ENCODE measurements at places on chromosomes 5 and 9.

DNA sequence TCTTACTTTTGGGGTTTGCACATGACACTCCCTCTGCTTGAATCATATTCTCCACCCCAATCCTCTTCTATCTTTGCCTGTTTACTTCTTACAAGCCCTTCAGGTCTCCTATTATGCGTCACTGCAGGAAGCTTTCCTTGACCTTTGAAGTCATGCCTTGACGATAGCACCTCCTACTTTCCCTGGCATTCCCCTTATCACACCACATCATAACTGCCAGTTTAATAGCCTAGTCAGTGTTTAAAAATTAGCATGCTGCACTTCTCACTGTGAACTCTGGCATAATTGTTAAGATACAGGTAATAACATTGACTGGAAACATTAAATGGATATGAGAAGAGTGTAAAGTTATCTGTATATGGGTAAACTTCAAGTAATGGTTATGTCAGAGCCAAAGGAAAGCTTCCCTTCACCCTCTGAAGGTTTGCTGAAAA lies 37.1 kb upstream of the CEP120 start:
- DNase-seq = no peak

GRCh38 chr5:109668237-109668636 lies 21.5 kb upstream of the MAN2A1 start:
- DNase-seq = no peak

- DNase-seq = no peak
These were observed 25.9 kb downstream of the NDFIP1 start for GRCh38 chr5:142134331-142135010.

GRCh38 chr9:72751541-72751940 lies 201.3 kb downstream of the ALDH1A1 start:
- no peak for DNase-seq

- DNase-seq = no peak
These were observed 3.1 kb upstream of the GLIS3 start for GRCh38 chr9:4303006-4303405.

DNA sequence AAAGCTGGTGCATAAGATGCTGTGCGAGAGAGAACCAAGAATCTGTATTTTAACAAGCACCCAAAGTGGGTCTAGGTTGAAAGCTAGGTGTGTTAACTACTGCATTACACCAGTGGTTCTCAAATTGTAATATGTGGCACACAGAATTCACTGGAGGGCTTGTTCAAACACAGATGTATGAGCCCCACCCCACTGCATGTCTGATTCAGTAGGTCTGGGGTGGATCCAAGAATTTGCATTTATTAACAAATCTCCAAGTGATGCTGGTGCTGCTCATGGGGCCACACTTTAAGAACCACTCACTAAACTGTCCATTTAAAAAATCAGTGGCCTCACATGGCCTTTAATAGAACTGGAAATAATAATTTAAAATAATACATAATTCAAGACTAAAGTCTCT lies 40.4 kb downstream of the LPAR1 start:
- no peak for DNase-seq

- DNase-seq = no peak
These were observed 10.9 kb downstream of the FYB1 start for GRCh38 chr5:39208471-39208870.

DNA sequence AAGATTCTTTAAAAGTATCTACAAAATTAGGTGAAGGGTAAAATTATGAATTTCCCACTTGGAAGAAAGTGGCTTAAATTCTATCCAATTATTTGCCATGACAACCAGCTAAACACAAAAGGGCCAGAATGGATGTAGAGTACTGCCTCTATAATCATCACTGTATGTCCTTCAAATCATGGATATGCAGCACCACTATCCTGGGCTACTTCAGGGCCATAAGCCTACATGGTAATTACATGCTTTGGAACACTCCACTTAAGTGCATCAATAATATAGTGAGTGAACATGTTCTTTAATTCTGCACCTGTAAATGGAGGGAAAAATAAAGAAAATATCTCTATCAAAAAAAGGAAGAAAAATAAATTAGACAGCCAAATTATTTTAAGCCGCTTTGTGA lies 575.2 kb downstream of the ISL1 start:
- peak; percentile 39 for DNase-seq

GRCh38 chr5:607541-608428 lies 4.4 kb upstream of the CEP72 start:
- DNase-seq = no peak

DNA sequence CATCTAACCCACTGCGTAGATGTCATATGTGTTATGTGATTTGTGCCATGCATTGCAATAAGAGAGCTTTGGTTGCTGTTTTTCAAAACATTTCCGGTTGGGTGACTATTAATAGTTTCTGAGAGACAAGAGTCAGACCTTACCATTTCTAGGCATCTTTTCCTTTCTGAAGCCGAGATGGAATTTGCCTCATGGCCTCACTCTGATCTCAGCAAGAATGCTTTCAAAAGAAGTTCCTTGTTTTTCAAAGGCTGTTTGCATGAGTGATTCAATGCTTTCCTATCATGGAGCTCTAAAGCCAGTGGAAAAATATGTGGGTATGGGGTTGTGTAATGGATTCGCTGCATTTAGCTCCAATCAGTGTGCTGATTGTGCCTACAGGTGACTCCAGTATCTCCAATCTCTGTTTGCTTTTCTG lies 203.1 kb upstream of the PPP1R2B start:
- DNase-seq = no peak
